Fibroblast of lung (primary cell): ENCODE measurements at places on chromosomes 2 and 18. TPM values are rescaled to one million over a fixed set of nuclear protein-coding genes. Genes with fewer than 3 reads are reported as not detected.
A peak's percentile ranks its signal among the peaks of the same experiment; 100 is the strongest.

- peak; percentile 51 for DNase-seq
Measured at GRCh38 chr2:29011418-29012060, 30.4 kb downstream of the TOGARAM2 start.

DNA sequence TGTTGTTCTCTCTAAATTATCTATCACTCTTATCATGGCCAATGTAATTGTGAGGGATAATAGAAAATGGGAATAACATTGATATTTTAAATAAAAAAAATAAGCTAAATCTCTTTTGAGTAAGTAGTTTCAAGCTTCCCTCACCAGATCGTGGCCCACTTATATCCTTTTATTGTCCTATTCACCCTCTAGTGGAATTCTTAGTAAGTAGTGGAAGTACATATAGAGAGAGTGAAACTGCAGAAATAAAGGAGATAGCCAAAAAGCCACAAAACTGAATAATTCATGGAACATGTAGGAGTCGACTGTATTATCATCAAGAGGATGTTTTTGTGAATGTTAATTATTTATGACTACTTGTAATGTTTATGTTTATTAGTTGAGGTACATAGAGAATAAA is 66.1 kb upstream of the DTNA start:
- DNase-seq: peak; percentile 22

DNA sequence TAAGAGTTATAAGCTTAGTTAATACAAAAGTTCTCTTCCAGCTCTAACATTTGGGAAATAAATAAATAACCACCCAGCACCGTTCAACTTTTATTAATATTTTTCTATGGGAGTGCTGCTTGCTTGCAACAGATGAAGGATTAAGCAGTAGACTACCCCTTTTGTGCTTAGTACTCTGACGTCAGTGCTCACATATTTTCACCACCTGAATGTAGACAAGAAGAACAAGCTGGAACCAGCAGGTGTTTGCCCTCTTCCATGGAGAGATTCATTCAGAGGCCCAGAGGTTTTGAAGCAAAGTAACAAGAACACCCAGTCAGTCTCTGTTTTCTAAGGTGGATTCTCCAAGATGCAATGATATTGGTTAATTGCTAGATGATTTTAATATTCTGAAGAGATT is 307.1 kb upstream of the PIK3C3 start:
- no peak for DNase-seq

GRCh38 chr2:126482582-126483464 is 173.1 kb upstream of the GYPC start:
- DNase-seq: no peak

DNA sequence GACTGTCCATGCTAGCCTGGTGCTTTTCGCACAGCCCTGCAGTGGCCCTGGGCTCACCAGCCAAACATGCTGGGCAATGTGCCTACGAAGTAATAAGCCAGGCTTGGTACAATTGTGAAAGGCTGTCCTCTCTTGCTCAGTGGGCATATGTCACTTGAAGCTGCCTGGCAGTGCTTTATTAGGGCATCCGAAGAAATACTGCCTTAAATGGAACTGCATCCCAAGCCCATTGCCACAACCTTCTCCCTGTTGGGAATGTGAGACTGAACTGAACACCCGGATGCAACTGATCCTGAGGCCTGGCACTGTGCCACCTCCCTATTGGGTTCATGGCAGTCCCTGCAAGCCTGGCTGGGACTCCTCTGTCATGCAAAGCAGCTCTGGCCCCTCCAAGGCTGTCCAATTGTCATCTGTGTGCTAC is 15.9 kb downstream of the CAPG start:
- no peak for DNase-seq

- peak; percentile 49 for DNase-seq
Measured at GRCh38 chr2:45554742-45555140, 56.3 kb downstream of the SRBD1 start.

GRCh38 chr2:159856760-159857159 is 58.8 kb upstream of the CD302 start:
- DNase-seq: no peak

- DNase-seq: no peak
Measured at GRCh38 chr2:23235736-23236135, 149.2 kb upstream of the KLHL29 start.

The ZNF892 gene
- total RNA-seq: 6.2 and 7.3 TPM in 2 replicates

The RTKN gene
- total RNA-seq: 11.8 and 16.0 TPM in 2 replicates

The FOXI3 gene
- total RNA-seq: not detected in 2 replicates

The GKN2 gene
- not detected in 2 replicates for total RNA-seq

The CHST9 gene
- total RNA-seq: not detected in 2 replicates

The TANC1 gene
- 30.8 and 41.9 TPM in 2 replicates for total RNA-seq

The LMAN2L gene
- 27.0 and 41.1 TPM in 2 replicates for total RNA-seq
